Placental epithelial cell (primary cell): ENCODE measurements at places on chromosomes 12 and 14. TPM values are rescaled to one million over a fixed set of nuclear protein-coding genes. Genes with fewer than 3 reads are reported as not detected.

ZBTB1 gene
- 51.4 and 63.0 TPM in 2 replicates for total RNA-seq

PCED1B gene
- total RNA-seq = under 0.01 and 0.54 TPM in 2 replicates

TAS2R42 gene
- not detected in 2 replicates for total RNA-seq

TMEM260 gene
- 16.5 and 17.0 TPM in 2 replicates for total RNA-seq

LRRC10 gene
- total RNA-seq = not detected in 2 replicates

CLEC1B gene
- total RNA-seq = under 0.01 and 0.33 TPM in 2 replicates
